ENCODE measurements at places on chromosomes 1 and 21.

GRCh38 chr1:229452956-229453801 lies 19.3 kb upstream of the ACTA1 start:
- no peak for DNase-seq

- no peak for DNase-seq
Observed at GRCh38 chr1:1219341-1219740, 5.4 kb upstream of the TNFRSF4 start.

- peak; percentile 14 for DNase-seq
Observed at GRCh38 chr1:185045814-185046492, 595 bp downstream of the RNF2 start.

GRCh38 chr1:36557041-36558000 lies 74.6 kb upstream of the CSF3R start:
- DNase-seq = no peak

DNA sequence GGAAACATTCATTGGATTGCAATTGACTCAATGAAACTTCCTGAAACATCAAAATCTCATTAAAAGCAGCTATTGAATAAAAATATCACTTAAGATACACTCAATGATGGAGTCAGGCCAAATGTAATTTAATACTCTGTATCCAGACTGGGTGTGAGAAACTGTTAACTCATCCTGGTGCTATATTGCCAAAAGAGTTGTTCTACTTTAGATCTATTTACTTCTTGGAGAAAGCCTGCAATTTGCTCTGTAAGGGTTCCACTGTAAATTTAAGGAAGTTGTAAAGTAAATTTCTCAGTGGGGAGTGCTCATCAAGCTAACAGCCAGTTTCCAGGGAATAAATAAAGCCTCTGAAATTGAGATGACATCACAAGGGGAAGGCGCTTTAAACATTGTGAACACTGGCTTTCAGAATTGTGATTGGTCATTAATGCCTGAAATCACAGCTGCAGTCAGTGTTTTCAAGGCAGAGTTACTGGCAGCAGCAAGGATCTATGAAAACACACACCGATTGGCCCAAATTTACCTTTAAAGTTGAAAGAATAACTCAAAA lies 91.4 kb downstream of the OLFM3 start:
- DNase-seq = no peak
